Activated CD8-positive, alpha-beta T cell treated with anti-CD3 and anti-CD28 coated beads for 36 hours (primary cell): ENCODE measurements at places on chromosomes 4 and X. TPM values are rescaled to one million over a fixed set of nuclear protein-coding genes. Genes with fewer than 3 reads are reported as not detected.

DNA sequence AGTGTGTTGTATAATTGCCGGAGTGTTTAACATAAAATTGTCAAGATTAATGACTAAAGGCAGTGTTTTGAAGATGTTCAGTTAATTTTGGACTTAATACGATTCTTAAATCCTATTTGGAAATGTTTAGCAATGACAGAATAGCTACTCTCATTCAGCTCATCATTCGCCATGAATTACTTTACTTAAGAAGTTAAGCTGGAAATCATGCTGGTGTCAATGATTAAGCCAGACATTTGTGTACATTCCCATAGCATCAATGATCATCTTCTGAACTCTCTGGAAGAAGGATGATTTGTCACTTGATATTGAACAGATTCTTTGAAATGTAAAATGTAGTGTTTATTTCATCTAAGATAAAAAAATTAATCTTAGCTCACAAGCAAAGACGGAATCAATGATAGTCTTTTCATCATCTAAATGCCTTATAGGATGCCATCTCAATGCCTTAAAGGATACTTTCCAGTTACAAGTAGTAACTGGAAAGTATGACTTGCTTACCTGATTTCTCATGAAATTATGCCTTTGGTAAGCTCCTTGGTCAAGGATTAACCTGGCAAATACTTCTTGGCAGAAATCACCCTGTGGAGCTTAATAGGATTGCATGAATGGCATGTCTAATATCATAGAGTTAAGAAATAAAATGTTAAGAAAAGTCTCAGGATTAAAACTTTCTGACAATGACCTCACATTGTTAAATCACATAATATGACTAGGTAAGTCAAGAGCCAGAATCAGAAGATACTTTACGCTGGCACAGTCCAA lies 515.5 kb upstream of the AGA start:
- DNase-seq, result no peak

DNA sequence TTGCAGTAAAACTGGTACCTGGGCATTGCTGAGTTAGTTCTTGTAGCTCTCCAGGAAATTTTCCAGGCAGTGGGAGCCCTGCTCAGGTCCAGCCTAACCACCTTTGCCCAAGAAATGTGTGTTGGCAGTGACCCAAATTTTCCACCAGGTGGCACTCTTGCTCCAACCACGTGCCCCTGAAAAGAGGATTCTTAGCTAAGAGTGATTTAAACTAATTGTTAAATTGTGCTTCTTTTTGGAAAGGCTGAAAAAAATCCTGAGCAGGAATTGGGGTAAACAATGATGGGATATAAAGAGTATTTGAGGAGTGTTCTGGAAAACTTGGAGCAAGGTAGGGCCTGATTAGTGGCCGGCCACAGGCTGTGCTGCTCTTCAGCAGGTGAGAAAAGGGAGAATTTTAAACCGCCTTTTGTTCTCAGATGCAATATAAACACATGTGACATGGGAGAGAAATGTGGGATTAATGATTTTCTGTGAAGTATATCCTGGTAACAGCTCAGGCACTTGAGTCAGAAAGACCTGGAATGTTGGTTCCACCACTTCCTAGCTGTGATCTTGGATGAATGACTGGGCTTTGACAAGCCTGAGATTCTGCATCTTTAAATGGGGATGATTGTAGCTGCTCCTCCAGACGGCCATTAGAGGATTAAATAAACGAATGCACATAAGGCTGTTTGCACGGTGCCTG lies 219.6 kb downstream of the PTTG2 start:
- peak; percentile 82 for DNase-seq

DNA sequence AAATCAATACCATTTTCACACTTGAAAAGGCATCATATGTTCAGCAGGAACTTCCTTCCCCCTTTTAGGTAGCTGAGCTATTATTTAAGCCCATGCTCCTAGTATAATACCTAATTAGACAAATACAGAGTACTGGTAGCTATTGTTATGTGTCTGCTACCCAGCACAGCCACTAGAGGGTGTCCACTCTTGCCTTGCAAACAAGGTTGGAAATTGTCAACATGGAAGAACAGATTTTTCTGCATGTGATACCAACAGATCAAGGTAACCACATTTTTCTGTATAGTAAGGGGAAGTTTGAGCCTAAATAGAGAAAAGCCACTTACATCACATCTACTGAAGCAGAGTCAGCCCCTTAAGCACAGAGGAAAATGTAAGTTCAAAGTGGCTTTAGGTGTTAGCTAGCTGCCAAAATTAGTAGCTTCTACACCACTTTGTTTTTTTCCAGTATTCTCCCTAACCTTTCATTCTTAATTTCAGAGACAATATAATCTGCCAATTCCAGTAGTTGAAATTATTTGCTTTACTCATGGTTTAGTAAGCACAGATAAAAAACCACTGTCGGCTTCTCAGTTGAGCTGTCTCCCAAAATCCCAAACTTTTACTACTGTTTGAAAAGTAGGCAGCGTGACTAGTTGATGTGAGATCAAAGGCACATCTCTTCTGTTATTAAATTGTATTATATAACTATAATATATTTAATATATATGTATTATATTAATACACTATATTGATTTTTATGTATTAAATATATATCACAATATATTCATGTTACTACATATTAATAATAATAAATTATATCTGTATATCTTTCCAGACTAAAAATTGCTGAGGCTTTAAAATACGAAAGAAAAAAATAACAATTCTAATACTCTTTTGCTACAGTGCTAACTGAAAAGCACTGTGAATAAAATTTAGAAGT lies 38.2 kb downstream of the EDNRA start:
- DNase-seq, result peak; percentile 74

- DNase-seq, result no peak
Observed at GRCh38 chr4:58600290-58600689, 1490.1 kb upstream of the IGFBP7 start.

- peak; percentile 78 for DNase-seq
Observed at GRCh38 chrX:46408553-46409407, 136.4 kb downstream of the ZNF674 start.

DNA sequence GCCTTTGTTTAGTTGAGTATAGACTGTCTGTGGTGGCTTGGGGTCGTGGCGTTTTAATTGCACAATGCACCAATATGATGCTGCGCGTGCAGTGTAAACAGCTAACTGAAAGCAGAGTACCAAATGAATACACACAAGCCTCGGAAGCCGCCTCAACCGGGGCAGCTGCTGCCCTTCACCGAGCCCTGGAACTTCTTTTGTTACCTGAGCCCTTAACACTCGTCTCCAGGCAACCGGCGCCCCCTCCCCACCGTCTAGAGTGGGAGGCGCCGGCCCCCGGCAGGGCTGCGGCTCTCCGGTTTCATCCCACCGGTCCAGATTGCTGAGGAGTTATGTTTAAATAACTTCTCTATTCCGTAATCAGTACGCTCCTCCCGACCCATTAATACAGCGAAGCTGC lies 173.2 kb upstream of the TBL1X start:
- no peak for DNase-seq

GRCh38 chr4:36224972-36225903 lies 19.1 kb downstream of the ARAP2 start:
- DNase-seq, result no peak

The AKAP14 gene
- total RNA-seq, result not detected

The ARSD gene
- total RNA-seq, result 1.2 TPM

The MEPE gene
- not detected for total RNA-seq

The VCX2 gene
- not detected for total RNA-seq

The RHOXF2B gene
- not detected for total RNA-seq

The SLAIN2 gene
- total RNA-seq, result 53.2 TPM
